ENCODE measurements at places on chromosomes 12 and 14.
A peak's percentile ranks its signal among the peaks of the same experiment; 100 is the strongest.

GRCh38 chr12:57744777-57745484 lies at the start of gene TSPAN31:
TSS of gene TSPAN31 (plus strand) at chr12:57745039. CDS start at chr12:57745155, 116 bp downstream.
- peak; percentile 92 for DNase-seq

DNA sequence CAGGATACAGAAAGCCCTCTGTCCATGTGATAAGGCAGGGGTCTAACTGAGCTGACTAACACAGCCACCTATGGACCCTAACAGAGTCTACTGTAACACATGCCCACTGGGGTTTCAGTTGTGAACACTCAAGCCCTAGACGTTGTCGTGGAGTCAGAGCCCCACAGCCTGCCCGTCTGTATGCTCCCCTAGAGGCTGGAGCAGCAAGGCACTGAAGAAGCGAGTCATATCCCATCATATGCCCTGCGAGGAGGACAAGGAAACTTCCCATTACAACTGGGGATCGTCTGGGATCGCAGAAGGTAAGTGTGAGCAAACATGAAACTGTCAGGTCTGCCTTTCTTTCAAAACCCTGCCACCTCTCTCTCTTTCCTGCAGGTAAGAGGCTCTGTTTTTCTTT lies 138.1 kb downstream of the GPR65 start:
- DNase-seq = no peak

GRCh38 chr12:92136965-92137721 lies 8.5 kb downstream of the BTG1 start:
- no peak for DNase-seq

GRCh38 chr12:103875666-103876065 lies 34.6 kb upstream of the NT5DC3 start:
- DNase-seq = no peak

- DNase-seq = no peak
Measured at GRCh38 chr12:88036353-88036965, 7.3 kb upstream of the C12orf50 start.

- DNase-seq = no peak
Measured at GRCh38 chr12:81615026-81615588, 144.0 kb downstream of the PPFIA2 start.

Measured in HEK293T (cell line).